ENCODE measurements at places on chromosomes 12 and 14.

DNA sequence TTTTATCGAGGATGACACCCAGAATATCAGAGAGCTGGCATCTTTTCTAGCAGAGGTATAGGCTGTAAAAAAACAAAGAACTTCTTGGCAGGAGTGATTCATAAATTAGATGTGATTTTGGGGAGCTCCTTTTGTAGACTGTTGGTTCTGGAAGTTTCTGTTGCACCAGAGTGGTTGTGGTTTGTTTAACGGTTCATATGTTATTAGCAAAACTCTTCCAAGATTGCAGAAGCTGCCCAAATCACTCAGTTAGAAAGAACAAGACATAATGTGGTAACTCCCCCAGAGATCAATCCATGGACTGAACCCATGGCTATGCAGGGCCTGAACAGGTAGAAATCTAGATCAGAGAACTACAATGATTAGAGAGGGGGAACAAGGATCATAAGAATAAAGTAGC, 6.7 kb upstream of the RNASE10 start:
- no peak for DNase-seq

GRCh38 chr12:65510584-65511050, 232.1 kb downstream of the MSRB3 start:
- no peak for DNase-seq

DNA sequence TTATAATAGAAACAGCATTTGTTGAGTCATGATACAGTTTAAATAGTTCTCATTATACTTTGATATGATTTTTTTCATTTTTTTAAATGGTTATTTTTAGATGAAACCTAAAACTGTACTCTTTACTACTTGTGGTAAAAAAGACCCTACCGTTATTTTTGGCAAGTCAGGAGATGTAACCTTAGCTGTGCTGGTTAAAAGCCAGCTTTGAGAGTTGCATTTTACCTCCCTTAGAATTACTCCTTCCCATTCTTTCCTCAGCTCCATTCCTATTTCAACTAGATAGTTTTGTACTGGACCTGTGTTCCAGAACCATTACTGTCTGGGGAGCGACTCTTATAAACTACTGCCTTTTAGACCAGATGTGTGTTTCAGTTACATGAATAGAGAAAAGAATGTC, 92.0 kb downstream of the RAD51B start:
- no peak for DNase-seq

GRCh38 chr14:73783107-73783727, 68.4 kb upstream of the PTGR2 start:
- DNase-seq: no peak

GRCh38 chr12:111807232-111807631, 34.8 kb upstream of the MAPKAPK5 start:
- DNase-seq: no peak

DNA sequence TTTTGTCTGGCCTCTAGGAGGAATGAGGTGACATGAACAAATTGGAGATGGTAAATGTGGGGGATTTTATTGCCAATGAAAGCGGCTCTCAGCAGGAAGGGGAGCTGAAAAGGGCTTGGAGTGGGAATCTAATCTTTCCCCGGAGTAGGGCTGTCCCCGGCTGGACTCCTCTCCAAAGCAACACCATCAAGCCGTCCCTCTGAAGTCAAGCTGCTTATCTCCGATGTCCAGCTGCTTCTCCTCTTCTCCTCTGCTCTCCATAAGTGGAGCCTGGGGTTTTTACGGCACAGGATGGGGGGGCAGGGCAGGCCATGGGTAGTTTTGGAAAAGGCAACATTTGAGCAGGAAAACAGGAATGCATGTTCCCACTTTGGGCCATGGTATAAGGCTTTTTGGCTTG, 113.5 kb downstream of the TMEM132D start:
- no peak for DNase-seq

- no peak for DNase-seq
These were observed 2.0 kb downstream of the TPI1 start for GRCh38 chr12:6869049-6870021.

- DNase-seq: no peak
These were observed 54.5 kb upstream of the FRS2 start for GRCh38 chr12:69415471-69416275.

DNA sequence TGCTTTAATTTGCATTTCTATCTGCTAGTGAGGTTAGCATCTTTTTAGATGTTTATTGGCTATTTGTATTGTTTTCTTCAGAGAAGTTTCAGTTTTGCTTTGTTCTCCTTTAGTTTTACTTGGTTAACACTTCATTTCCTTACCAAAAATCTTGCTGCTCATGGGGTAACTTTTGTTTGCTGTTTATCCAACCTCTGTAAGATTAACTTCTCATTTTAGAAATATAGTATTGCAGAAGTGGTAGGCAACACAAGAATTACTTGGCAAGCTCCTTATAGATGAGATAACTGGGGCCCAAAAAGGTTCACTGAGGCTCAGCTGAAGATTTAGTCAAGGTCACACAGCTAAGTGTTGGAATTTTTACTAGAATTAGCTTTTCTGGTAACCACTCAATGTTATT, 40.5 kb downstream of the ALKBH1 start:
- no peak for DNase-seq

DNA sequence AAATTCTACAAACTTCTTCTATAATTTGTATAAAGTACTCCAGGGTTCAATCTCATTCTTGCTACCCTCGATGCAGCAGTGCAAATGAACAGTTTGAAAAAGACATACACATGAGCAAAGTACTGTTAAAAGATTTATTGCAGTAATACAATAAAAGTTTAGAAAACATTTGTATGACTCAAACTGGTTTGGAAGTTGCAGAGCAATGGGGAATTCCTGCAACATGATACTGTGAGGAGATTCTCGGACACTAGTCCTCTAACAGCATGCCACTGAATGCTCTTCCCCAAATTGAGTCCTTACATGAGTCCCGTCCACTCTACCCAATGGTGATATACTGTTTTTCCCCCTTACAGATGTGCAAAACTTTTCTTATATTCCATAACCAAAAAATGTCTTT, 45.4 kb downstream of the ATG14 start:
- no peak for DNase-seq

- no peak for DNase-seq
These were observed 45.6 kb upstream of the TUNAR start for GRCh38 chr14:95831041-95831440.

- DNase-seq: no peak
These were observed 36.3 kb downstream of the SNRNP35 start for GRCh38 chr12:123494124-123494851.

GRCh38 chr14:69484444-69485314, at the start of gene PLEKHD1:
PLEKHD1 (plus strand) TSS chr14:69484728; CDS start chr14:69484966, 238 bp downstream.
- no peak for DNase-seq

GRCh38 chr14:24167469-24168114, 4.3 kb upstream of the REC8 start:
- DNase-seq: no peak

- DNase-seq: no peak
These were observed 6.7 kb downstream of the BCL7A start for GRCh38 chr12:122028165-122028904.

GRCh38 chr12:22577667-22578066, 33.3 kb upstream of the C2CD5 start:
- no peak for DNase-seq

DNA sequence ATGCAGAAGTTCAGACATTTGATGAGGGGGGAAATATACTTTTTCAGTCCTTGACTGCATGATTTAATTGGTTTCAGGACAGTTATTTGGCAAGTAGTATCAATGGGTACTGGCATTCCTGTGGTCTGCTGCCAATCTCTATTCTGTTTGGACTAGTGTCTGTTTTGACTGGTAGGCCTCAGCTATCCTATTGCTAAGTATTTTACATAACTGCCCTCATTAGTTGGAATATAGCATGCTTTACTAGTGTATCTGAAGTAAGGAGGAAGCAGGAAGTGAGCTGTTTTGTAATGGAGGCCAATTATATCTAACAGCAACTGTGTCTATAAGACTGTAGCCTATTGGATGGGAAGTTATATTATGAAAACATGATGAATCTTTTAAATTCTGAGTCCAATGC, 104.3 kb downstream of the FLRT2 start:
- DNase-seq: no peak

GRCh38 chr12:46439793-46440511, 67.4 kb upstream of the SLC38A2 start:
- no peak for DNase-seq

GRCh38 chr12:125509195-125509594, 444.0 kb downstream of the AACS start:
- DNase-seq: no peak

GRCh38 chr12:22978962-22979361, 354.0 kb downstream of the ETNK1 start:
- DNase-seq: no peak

DNA sequence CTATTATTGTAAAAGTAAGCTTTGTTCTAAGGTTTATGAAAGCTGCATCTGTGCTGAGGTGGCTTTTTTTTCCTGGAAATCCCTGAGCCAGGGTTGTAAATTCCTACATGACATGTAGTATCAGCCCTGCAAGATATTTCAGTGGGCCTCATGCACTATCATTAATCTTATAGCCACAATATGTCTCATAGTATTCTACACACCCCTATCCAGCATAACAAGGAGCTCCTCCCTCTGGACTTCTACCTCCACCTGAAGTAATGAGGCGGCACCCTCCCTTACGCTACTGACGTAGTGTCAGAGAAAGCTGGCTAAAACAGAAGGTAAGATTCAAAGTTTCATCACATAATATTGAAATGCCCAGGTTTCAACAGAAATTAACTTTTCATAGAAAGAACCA, 35.5 kb downstream of the SLC5A8 start:
- DNase-seq: no peak

DNA sequence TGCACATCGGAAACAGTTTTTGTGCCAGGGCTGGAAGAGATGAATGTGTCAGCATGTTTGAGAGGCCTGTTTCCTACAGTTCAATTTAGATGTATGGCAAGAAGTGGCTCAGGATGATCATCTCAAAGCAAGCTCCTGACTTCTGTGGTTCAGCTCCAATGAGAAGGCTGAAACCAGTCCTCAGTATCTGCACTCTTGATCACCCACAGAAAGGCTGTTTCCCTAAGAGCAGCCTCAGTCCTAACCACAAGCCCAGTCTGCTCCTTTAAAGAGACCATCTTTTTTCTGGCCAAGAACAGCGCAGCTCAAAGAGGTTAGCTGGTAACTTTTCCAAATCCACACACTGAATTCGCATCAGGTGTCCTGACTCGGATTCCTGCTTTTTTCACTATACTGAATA, 19.2 kb downstream of the CSRP2 start:
- DNase-seq: no peak

DNA sequence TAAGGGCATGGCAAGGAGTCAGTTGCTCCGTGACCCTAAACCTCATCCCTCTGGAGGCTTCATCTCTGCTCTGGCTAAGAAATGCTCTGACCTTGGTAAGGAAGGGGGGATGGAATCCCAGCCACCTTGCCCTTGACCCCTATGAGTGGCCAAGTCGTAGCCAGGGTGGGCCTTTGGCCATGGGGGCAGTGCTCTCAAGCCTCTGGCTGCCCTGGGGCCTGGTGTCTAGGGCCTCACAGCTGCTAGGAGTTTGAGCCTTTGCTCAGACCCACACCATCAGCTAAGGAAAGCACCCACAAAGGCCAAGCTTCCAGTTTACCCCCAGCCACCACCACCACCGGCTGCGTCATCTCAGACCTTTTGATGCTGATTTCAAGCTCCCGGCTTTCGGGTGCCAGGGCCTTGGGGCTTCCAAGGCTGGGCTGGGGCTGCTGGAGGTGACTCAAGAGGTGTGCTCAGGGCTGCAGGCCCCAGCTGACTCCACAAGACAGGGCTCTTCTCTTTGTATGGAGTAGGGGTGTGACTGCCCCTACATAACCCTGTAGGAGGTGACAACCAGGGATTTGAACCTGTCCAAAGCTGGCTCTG, 3.7 kb downstream of the ASB2 start:
- no peak for DNase-seq

DNA sequence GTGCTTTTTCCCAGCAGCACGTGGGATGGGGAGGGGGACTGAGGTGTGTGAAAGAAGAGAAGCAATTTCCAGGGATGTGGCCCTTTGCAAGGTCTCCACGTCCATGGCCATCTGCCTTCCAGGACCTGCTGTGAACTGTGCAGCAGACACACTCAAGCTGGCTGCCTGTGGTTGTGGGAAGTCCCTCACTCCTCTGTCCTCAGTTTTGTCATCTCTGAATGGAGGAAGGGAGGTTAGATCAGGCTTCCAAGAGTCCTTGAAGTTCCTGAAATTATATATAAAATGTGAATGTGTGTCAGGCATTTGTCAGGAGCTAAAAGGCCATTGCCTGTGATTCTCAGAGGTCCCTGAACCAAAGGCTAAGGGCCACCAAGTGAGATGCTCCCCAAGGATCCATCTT, 328.2 kb downstream of the CACNA1C start:
- no peak for DNase-seq

DNA sequence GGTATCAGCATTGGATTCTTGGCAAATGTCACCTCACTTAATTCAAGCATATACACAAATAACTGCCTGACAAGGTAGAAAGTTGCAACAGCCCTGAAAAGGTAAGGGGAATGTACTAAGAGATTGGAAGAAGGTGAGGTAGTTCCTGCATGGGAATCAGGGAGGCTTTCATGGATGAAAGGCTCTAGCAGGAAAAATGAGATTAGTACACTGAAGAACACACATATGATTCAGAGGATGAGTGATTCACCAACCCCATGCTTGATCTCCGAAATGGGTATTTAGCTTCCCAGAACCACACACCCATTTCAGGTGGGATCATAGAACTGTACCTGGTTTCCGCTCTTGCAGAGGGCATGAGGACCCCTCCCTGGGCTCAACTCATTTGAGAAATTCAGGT, 65.8 kb downstream of the PAH start:
- no peak for DNase-seq

- DNase-seq: no peak
These were observed 1262.3 kb upstream of the USP15 start for GRCh38 chr12:60997869-60998378.

Data from GM12864 (cell line).